ENCODE measurements at places on chromosomes 7 and 10.

- DNase-seq = no peak
Observed at GRCh38 chr10:124224331-124225028, 131.1 kb upstream of the CHST15 start.

DNA sequence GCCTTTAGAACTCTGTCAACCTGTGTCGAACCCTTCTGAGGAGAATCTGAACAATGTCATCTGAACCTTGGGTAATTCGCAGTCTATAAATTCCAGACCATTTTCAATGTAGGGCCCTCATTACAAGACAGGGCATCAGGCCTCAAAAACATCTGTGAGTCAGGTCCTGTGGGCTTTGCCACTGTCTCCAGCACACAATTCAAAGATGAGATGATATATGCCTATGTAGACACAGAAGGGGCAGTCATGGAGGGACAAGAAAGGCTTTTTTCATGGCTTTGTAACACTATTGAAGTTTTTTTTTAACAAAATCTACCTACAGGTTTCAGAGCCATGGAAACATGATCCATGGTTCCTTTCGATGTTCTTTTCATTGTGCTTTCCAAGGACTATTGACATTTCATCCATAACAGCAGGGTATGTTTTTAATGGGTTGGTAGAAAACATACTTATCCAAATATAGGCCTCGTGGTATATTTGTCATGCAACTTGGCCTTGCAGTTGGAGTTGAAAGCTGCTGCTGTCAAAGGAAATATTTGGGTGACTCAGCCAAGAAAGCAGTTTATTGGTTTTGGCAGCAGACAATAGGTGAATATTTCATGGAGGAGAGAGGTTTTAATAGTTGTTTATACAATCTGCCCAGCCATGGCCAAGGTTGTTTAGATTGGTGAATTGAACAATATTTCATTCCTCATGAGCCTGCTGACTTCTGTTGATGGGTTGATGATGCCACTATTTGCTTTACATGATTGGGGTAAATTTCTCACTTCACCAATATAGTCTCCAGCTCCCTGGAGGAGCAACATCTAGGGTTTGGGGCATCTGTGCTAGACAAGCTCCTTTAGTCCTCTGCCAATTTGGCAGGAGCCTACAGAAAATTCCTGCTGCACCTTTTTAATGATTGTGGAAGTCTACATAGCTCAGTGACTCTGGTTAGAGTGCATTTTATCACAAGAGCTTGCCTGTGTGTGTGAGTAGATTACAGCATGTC lies 158.4 kb upstream of the TMEM72 start:
- peak; percentile 93 for DNase-seq

- no peak for DNase-seq
Observed at GRCh38 chr10:21099291-21100062, 202.4 kb upstream of the NEBL start.

DNA sequence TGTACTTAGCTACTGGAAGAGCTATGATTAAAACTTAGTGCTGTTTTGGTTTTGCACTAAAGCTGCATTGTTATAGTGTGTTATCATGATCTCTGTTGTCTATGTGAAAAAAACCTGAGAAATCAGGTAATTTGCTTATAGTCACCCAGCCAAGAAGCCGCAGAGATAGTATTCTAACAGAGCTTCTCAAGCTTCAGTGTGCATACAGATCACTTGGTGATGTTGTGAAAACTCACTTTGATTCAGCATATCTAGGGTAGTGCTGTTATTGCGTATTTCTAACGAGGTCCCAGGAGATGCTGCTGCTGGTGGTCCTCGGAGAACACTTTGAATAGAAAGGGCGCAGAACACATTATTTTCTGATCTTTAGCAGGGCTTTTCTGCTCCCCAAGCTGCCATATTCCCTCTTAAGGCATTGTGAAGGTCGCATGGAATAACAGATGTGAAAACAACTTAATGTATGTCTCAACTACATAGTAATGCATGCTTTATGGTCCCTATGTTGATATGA lies 68.4 kb upstream of the PDCD4 start:
- no peak for DNase-seq

- no peak for DNase-seq
Observed at GRCh38 chr10:52216852-52217251, 97.2 kb upstream of the DKK1 start.

GRCh38 chr10:122495406-122496340 lies 34.3 kb downstream of the HTRA1 start:
- DNase-seq = peak; percentile 3

GRCh38 chr10:117226813-117227451 lies 14.0 kb upstream of the SLC18A2 start:
- no peak for DNase-seq

DNA sequence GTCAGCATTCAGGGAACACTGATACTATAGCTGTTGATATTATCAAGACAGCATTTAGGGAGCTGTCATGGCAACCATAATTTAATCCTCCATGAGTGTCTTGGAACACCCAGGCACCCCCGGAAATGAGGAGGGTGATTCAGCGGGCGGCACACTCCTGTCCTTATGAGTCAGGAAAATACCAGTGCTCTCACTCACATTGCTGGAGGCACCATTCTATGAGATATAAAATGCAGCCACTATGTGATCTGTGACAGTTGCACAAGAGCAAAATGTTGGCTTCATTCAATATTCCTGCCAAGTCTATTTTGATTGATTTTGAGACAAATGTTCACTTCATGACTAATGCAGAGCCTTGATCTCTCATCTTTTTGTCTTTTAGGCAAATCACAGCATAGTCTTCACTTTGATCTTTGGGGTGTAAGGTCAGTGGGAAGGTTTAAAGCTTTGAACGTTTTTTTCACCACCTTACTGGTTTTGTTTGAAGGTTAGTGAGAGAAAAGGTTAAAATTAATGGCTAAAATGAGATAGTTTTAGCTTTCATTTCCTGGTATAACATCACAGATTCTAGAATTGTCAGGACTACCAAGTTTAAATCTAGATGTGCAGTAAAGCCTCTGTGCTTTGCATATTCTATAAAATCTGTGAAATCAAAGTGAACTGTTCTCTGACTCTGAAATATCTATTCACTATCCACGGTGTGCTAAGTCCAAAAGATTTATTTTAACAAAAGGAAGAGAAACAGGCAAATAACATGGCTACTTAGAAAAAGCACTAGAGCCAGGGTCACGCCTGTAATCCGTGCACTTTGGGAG lies 12.4 kb upstream of the ARHGAP12 start:
- DNase-seq = no peak

DNA sequence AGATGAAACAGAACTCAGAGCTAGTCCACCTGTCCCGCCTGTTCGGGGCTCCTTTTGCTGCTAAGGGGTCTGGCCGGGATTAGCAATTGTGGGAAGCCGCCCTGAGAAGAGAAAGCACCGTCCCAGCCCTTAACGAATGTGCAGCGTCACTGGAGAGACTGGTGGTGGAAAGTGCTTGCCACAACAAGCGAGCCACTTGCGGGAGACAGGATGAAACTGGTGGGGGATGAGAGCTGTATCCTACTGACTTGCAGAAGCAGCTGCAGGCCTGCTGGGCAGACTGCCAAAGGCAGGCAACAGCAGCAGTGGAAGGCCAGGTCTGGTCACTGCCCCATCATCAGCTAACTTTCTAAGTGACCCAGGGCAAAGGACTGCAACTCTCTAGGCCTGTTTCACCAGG lies 95.4 kb downstream of the FAM53B start:
- peak; percentile 72 for DNase-seq

GRCh38 chr10:129163531-129163930 lies 303.5 kb upstream of the MGMT start:
- DNase-seq = no peak

GRCh38 chr7:135317676-135318325 lies 84.2 kb downstream of the STRA8 start:
- no peak for DNase-seq

DNA sequence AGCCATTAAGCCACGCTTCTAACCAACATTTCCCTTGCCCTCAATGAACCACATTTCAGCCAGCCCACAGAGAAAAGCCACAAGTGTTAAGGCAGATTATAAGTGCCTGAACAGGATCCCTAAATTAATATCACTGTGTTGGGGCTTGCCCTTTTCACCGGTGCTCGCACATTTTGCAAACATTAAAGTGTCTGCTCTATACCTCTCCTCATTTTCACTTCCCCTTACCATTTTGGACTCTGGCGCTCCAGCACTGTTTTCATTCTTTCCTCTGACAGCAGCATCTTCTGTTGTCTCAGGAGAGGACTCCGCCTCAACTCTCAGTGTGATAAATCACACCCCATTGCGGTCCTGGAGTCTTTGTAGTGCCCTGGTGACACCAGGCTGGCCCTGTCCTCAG lies 274.2 kb downstream of the BAMBI start:
- no peak for DNase-seq

GRCh38 chr10:69097729-69098128 lies 9.8 kb downstream of the SRGN start:
- no peak for DNase-seq

DNA sequence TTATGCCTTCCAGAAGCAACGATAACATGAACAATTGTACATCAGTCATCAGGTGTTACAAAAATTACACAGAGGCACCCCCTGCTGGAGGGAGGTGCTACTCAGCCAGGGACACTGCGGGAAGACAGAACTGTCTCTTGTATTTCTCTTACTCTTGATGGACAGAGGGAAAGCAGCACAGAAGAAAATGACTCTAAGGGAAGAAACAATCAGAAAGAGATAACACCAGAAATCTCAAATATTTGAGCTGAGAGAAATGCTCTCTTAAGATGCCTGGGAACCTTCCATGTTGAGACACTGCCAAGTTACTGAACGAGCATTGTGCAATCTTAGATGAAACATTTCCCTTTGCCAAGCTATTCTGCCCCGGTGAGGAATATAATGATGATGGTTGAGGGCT lies 227.6 kb upstream of the NPSR1 start:
- no peak for DNase-seq

DNA sequence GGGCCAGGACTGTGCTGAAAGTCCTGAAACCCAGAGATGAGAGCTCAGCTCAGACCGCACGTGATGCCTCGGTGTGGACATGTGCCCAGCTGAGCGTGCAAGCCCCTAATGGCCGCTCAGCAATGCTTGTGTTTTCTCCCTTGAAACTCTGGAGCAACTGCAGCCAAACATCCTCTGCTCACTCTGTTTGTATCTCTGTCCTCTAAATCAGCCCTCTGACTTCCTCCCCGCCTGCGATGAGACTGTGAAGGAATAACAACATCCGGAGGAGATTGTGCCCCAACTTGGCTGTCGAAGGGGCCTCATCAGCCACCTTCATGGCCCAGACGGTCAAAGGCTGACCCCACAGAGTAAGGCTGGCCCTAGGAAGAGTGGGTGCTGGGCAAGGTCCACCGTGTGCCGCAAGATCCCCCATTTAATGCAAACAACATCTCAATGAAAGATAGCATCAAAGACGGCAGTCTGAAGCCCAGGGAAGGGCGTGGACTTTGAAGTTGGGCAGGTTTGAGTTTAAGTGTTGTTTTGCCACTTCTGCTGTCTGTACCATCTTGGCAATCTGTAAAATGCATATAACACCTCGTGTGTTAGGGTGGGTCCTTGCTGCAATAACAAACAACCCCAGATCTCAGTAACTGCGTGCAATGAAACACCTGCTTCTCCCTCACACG lies 39.9 kb downstream of the CALML3 start:
- DNase-seq = no peak

DNA sequence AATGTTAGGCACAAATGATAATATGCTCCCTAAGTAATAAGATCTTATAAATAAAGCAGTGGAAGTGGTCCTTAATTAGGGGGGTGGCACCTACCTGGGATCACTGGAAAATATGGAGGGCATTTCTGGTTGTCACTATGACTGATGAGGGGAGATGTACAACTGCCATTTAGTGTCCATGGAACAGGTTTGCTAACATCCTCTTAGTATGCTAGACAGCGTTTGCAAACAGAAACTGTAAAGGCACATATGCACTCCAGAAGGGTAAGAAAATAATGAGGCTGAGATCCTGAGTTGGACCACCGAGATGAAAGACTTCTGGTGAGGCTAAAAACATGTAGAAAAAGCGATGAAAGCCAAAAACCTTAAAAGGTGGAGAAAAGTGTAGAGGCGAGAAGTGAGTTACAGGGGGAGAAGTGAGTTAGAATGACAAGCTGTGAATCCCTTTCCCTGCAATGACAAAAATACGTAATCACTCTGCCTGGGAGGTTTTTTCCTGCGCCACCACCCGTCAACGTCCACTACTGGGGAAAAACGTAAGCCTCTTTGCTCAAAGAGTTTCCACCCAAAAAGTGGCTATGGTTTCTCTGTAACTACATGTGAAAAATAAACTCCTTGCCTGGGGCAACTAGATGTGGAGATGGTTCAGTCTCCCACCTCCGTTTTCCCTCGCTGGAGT lies 767 bp downstream of the KRIT1 start:
- peak; percentile 45 for DNase-seq

GRCh38 chr7:25677595-25677994 lies 449.3 kb upstream of the NPVF start:
- DNase-seq = no peak

DNA sequence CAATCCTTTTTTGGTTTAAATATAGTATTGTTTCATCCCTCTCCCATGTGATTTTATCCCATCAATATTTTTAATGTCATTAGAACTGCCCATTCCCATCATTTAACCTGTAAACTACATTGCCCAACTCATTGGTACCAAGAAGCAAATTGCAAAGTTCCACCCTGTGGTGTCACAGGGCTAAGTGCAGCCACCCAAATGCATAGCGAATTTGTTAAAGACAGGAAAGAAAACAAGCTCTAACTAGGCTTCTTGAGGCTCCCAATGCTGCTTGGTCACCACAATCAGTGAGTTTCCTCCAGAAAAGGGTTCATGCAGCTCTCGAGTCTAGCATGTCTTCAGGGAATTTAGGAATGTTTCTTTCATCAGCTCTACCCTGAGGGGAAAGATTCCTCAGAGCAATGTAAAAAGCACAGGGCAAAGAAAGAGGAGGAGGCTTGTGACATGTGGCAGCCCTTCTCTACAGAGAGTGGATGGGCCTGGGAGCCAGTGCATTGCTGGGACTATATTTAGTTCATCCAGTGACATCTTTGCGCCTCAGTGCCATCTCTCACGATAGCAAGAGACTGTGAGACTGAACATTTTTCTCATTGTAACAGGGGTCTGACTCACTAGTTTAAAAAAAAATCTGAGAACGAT lies 58.1 kb downstream of the CAV1 start:
- no peak for DNase-seq

DNA sequence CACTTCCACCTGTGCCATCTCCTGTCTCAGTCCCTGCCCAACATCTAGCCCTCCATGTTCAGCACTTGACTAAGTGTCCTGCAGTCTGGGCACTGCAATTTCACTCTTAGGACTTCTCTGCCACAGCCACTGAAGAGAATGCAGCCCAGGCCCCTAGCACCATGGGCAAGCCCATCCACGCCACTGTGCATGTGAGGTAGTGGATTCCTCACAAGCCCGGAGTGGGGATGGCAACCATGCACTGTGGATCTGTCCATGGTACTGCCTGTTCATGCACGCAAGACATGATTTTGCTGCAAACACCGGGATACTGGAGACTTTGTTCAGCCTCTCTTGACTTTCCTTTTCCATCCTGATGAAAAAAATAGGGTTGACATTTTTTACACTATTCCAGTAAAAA lies 12.3 kb downstream of the DDC start:
- DNase-seq = no peak

DNA sequence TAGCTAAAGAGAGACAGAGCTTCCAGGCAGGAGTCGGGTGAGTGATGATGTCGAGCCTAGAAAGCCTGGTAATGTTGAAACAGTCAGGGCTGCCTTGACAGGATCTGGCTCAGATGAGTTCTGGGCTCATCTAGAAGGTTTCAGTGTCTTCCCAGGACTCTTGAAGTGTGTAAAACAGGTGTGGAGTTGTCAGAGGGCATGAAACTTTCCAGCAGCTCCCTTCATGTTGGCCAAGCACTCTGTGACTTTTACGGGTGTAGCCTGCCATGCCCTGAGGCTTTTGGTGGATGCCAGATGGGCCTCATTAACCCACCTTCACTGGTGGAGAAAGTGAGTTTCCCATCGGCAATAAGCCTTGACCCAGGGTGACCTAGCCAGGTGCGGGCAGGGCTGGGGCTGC lies 66.4 kb upstream of the PDCD4 start:
- DNase-seq = no peak
